GM12865 (cell line): ENCODE measurements at places on chromosomes 16 and 17.

- no peak for DNase-seq
Measured at GRCh38 chr16:6132121-6132520, 1034.5 kb upstream of the EEF2KMT start.

DNA sequence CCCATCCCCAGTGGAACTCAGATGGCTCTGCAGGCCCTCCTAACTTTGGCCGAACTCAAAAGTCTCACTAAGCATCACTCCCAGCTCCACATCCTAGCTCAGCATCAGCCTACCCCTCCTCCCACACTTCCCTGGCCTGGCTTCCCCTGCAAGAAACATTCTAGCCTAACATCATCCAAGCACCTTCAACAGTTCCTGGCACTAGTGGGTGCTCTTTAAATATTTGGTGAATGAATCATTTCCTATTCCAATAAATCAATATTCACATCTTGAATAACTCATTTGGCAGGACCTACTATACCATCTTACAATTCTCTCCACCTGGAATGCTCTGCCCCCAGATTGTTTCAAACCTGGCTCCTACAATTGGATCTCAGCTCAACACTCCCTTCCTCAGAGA, 11.0 kb upstream of the BBS2 start:
- DNase-seq: no peak

DNA sequence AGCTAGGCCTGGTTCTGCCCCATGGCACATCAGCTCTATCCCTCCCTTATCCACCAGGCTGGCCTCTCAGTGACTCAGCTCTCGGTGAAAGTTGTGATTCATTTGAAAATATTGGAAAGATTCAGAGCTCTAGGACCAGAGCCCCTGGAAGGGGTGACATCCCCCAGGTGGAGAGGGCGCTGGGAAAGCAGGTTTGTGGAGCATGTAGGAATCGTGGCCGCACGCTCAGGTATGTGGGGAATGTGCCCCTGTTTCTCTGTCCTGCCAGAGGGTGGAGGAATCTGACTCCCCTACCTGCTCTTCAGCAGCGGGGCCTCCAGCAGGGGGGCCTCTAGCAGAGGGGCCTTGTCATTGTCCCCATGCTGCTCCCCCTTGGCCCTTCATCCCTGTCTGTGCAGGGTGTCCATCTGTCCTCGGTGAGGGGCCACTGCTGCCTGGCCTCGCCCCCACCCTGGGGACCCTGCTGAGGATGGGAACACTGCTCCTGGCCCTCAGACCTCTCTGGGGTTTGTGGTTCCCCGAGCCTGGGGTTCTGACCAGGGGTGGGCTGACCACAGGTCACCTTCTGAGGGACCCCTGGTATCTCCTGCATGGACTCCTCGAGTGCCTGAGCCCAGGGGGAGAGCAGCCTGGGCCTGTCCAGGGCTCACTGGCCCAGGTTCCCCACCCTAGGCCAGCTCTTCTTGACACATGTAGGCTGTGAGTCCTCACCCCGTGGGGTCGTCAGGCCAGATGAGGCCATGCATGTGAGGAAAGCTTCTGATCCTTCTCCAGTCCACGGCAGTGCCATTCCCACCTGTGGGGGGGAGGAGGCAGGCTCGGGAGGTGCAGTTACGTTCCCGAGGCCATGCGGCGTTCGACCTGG, 47.5 kb downstream of the NT5M start:
- DNase-seq: no peak

DNA sequence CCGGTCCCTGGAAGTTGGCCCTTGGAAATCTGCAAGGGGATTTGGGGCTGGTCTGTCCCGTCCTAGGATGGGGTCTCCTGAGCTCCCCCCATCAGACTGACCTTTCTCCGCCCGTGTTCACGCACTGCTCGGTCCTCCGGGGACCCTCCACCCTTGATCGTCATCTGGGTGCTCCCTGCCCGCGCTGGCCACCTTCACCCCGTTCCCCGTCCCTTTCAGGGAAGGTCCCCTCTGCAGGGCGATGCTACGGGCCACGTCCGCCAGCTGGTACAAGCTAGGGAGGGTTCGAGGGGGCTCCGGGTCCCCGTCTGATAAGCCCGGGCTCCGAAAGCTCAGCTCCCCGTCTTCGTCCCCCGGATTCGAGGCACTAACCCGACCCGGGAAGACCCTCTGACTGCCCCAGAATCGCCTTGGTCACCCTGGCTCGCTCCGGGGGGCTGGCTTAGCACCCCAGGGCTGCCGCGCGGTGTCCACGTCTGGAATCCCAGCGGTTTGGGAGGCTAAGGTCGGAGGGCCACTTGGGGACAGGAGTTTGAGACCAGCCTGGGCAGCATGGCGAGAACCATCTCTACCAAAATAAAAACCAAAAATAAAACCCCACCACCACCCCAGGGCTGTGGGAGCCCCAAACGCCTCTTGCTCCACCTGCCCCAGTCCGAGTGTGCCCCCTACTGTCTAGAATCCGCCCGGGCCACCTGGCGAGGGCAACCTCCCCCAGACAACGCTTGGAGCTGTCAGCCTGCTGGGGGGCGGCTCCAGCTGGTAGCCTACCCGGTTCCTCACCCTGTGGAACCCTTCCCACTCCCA, 1.1 kb upstream of the SLC43A2 start:
- DNase-seq: peak; percentile 84

DNA sequence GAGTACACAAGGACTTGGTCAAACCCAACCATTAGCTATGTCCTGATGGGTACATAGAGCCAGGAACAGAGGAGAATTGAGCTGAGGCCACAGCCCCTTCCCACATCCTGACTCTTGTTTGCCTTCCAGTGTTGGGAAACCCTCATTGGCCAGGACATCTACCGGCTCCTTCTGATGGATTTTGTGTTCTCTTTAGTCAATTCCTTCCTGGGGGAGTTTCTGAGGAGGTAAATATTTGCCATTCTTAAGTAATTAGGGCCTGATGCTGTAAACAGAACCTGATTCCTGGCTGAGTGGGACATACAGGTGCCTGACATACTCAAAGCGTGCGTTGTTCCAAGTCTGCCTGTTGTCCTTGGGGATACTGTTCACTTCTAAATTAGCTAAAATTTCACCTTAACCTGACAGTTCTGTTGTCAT, 42.6 kb downstream of the GDE1 start:
- DNase-seq: no peak

DNA sequence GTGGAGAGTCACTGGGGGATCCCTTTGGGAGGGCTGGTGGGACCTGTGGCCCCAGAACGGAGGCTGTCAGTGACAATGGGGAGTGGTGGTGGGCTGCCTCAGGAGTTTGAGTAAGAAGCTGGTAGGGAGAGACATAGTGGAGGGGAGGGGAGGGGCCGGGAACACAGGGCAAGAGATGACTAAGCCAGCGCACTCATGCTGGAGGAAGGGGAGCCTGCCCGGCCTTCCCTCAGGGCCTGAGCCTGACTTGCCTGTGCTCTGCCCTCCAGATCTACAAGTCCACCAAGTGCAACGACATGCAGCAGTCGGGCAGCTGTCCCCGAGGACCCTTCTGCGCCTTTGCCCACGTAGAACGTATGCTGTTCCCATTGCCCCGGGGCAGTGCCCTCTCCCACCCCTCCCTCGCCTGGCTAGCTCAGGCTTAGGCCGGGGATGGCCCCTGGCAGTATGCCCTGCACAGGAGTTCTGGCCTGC, 29.3 kb downstream of the UNC13D start:
- no peak for DNase-seq

- peak; percentile 41 for DNase-seq
Measured at GRCh38 chr17:37147301-37147812, 198.6 kb downstream of the AATF start.

DNA sequence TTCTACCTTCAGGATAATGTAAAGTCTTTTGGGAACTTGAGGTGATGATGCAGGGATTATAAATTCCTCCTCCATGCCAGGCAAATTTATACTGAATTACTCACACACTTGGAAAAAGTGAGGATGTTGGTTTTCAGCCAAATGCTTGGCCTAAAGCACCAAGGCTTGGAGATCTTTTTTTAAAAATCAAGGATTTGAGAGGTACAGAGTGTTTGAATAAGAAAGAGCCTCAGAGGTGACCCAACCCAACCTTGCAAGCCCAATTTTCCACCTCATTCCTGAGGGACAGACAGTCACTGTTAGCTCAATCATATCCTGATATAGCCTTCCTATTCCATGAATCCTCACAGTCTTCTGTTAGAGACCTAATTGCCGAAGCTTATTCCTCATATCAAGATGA, 14.0 kb downstream of the GRIN2A start:
- DNase-seq: no peak

- no peak for DNase-seq
Measured at GRCh38 chr17:45346216-45347015, 29.6 kb upstream of the MAP3K14 start.

- DNase-seq: peak; percentile 92
Measured at GRCh38 chr17:28057731-28058246, 15.3 kb downstream of the NLK start.

DNA sequence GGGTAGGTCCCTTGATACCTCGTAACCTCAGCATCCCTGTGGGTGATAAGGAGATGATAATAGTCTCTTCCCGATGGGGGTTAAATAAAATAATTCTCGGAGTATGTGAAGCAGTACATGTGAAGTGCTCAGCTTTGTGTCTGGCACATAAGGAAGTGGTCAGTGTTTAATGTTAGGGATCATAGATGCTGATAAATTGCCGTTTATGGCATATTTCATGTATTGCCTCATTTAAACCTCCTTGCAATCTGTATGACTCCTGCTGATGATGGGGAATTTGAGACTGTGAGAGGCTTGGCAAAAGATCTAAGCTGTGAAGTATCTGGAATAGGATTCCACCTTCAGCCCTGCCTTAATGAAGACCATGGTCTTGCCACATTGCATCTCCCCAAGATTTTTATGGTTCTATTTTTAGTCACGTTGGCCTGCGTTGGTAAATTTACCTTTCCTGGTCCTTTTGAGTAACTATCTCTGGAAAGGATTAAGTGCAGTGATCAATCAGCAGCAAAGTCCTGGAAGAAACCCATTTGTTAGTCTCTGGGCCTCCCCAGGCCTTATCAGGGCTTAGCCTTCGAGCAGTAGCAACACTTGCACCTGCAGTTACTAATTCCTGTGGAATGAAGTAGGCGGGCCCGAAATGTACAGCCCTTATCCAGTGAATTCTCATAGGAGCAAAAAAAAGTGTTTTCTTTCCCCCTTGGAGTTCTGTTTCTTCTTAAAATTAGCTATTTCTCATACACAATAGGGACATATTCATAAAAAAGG, 144.9 kb downstream of the WWOX start:
- DNase-seq: no peak

- DNase-seq: no peak
Measured at GRCh38 chr17:49848739-49849138, 870 bp upstream of the TAC4 start.

DNA sequence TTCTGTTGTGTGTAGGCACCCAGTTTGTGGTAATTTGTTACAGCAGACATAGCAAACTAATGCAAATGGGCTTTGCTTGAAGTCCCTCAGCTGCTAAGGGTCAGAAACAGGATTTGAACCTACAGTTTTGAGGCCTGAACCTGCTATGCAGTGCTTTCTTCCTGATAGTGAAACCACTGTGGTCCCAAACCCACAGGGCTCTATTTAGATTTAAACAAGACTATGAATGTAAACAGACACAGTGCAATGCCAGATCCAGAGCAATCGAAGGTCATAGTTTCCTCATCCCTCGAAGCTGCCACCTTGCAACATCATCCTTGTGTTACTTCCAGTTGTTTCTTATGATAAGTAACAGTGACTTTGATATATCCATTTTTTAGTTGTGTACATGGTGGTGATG, 630.2 kb downstream of the WWOX start:
- peak; percentile 45 for DNase-seq
